ENCODE measurements at places on chromosomes 1 and 21.

DNA sequence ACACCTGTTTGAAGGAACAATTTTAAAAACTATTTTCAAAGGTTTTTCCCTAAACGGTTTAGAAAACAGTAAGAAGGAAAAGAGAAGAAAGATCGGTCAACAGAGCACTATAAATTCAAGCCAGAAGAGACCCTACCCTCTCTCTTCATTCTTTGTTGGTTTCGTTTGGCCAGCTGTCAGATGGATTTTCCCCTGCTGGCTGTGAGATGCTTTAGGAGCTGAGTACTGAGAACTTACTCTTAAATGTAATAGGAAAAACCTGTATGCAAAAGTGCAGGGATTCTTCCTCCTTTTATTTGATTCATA lies 1.3 kb upstream of the TXNIP start:
- DNase-seq = no peak

DNA sequence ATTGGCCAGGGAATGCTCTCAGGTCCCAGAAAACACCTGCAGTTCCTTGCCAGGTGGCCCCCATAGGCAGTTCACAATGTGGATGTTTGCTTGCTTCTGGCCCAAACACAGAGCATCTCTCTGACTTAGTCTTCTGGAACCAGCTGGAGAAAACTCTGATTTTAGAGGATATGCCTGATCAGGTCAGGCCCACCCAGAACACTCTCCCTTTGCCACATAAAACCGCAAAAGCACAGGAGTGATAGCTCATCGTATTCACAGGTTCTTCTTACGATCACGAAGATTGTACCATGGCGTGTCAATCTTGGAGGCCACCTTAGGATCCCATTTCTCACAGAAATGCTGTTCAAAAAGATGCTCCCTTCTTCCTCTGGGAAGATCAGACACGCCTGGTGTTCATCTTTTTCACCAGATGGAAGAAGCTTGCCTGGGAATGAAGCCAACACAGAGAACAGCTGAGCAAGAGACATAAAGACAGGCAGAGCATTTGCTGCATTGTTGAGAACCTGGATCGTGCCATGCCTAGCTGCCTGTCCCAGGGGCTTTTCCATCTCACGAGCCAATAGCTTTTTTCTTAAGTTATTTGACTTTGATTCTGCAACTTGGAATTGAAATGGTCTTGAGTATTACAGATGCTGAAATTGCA lies 11.6 kb upstream of the CD247 start:
- no peak for DNase-seq

DNA sequence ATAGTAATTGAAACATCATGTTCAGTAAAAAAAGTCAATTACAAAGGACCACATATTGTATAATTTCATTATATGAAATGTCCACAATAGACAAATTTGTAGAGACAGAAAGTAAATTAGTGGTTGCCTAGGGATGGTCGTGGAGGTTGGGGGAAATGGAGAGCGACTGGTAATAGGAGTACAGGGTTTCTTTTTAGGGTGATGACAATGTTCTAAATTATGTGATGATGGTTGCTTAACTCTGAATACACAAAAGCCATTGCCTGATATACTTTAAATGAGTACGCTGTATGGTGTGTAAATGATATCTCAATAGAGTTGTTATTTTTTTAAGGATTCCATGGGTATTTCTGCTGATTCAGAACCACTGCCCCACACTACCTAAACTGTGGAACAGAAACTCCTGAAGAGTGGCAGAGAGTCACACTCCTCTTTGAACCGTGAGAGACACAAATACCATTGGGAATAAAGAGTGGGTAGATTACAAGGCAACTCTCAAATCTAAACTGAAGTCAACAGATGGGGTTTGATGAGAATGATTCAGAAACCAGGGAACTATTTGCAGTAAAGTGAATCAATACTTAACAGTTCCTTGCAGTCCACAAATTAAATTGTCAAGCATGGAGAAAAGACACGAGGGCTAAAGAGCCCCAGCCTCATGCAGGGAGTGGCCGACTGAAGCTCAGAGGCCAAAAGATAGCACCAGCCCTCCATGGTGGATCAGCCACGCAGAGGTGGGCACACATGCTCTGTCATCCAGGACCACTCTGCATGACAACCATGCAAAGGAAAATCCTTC lies 118.0 kb downstream of the CAPN8 start:
- no peak for DNase-seq

DNA sequence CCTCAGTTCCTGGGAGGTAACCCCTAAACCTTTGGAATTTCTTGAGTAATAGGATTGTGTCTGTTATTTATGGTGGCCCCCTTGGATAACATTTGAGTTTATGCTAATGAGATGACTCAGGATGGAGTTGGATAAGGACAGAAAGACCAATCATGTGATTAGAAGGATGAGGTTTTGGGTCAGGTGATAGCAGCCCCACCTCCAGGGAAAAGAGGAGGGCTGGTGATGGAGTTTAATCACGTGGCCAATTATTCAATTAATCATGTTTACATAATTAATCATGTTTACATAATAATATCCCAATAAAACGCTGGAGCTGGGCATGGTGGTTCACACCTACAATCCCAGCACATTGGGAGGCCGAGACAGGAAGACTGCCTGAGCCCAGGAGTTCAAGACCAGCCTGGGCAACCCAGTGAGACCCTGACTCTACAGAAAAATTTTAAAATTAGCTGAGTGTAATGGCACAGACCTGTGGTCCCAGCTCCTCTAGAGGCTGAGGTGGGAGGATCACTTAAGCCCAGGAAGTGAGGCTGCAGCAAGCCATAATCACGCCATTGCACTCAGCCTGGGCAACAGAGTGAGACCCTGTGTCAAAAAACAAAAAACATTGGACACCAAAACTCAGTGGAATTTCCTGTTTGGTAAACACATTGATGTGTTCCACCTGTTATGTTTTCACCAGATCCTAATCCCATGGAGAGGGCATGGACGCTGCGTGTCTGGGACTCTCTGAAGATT lies 73.3 kb downstream of the NUP210L start:
- DNase-seq = no peak

- no peak for DNase-seq
Measured at GRCh38 chr21:29677326-29677725, 262.5 kb downstream of the GRIK1 start.

- no peak for DNase-seq
Measured at GRCh38 chr1:179323436-179323835, 29.8 kb downstream of the SOAT1 start.

GRCh38 chr1:47830641-47831333 lies 166.4 kb downstream of the TRABD2B start:
- DNase-seq = no peak

DNA sequence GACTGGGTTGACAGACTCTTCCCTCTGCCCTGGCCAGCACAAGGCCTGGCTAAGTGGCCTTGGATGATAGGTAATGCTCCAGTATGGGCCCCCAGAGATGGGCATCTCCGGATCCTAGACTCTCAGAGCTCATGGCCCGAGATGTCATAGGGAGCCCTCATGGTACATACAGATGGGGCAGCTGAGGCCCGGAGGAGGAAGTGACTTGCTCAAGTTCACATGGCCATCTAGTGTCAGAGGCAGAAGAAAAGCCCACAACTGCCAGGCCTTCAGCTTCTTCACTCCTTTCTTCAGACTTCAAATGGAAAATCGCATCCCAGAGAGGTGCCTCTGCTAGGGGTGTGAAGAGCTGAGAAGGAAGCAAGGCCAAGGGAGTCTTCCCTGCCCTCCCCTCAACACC lies 46.8 kb upstream of the SYNC start:
- DNase-seq = no peak

- no peak for DNase-seq
Measured at GRCh38 chr1:201717286-201717685, 111.7 kb upstream of the IPO9 start.

GRCh38 chr1:64505944-64506655 lies 36.2 kb downstream of the CACHD1 start:
- no peak for DNase-seq

DNA sequence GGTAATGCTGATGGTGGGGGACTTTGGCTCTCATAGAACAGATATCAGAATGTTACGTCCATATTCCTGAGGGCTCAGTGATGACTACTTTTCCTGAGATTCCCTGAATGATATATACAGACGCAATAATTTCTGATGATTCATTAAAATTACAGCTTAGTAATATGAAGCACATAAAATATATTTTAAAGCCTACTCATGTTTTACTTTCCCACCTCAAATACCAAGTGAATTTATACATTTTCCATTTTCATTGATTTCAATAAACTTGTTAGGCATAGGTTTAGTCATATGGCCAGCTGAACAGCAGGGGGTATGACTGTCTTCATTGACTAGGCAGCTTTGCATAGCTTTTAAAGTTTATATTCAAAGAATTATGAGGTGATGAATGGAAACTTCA lies 26.2 kb upstream of the PDC start:
- no peak for DNase-seq

- DNase-seq = no peak
Measured at GRCh38 chr21:43734928-43735229, 15.9 kb downstream of the PDXK start.

DNA sequence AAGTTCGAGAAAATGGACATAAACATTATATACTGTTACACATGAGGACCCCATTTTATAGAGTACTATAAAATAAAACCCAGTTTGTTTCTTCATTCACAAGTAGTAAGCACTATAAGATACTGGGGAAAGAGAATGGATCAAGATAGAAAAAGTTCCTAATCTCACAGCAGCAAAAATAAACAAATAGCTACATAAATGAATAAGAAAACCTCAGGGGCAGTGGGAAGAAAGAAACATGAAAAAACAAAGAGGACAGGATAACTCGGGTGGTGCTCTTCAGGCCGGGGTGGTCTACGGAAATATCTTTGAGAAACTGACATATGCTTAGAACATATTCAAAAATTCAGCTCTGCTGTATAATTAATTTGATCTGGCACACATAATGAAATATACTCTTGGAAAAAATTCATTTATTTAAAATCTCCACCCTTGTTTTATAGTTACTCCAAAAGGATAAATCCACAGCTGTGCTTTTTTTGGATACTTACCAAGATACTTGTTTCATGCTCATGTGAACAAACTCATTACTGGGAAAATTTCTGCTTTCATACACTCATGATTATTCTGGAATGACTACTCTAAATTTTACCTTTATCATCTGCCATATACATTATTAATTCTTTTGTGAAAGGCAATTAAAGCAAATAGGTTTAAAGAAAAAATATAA lies 20.0 kb downstream of the CEP170 start:
- DNase-seq = no peak

- DNase-seq = no peak
Measured at GRCh38 chr1:97920276-97920831, 480 bp downstream of the DPYD start.

GRCh38 chr1:25848531-25848930 lies 10.7 kb downstream of the AUNIP start:
- no peak for DNase-seq

DNA sequence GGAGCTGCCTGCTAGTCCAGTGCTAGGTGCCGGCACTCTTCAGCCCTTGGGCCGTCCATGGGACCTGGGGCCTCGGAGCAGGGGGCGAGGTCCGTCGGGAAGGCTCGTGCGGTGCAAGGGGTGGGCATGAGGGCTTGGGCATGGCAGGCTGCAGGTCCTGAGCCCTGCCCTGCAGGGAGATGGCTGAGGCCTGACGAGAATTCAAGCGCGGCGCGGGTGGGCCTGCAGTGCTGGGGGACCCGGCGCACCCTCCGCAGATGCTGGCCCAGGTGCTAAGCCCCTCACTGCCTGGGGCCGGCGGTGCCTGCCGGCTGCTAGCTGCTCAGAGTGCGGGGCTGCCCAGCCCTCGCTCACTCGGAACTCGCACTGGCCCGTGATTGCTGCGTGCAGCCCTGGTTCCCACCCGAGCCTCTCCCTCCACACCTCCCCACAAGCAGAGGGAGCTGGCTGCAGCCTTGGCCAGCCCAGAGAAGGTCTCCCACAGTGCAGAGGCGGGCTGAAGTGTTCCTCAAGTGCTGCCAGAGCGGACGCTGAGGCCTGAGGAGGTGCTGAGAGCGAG lies 467.0 kb downstream of the AGBL4 start:
- no peak for DNase-seq

- DNase-seq = no peak
Measured at GRCh38 chr1:157133426-157133825, 4.8 kb downstream of the ETV3 start.

DNA sequence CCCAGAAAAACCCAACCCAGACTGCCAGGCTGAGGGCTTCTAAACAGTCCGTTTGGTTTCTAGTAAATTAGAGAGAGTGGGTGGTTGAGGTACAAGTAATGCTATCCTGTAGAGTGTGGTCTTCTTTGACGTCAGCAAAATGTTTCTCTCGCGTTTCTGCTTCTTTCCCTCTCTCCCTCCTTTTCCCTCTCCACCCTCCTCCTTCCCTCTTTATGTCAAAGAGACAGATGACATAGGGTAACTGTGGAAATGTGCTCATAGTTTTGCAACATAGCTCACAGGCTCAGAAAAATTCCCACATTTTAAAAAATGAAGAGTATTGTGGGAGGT lies 158.3 kb downstream of the TOMM20 start:
- DNase-seq = no peak

DNA sequence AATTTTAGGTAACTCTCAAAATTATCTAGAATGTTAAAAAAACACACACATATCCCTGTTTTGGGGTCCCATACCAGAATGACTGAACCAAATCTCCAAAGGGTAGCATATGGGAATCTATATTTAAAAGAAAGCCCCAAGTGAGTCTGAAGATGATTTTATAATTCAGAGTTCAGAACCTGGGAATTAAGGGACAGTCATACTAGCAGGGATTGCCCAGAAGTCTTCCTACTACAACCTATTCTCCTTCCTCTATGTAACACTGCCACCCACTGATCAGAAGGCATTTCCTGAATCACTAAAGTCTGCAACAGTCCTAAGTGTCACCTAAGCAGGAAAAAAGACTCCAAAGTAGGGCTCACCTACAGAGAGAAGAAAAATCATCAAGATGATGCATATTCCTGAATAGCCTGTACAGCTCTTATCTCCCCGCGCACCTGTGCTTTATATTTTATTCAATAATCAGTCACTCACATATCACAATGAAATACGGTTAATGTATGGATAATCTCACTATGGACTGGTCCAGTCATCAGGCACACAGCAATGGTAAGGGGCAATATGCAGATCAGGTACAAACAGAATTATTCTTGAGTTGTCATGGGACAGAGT lies 4.9 kb downstream of the RGS1 start:
- DNase-seq = no peak

DNA sequence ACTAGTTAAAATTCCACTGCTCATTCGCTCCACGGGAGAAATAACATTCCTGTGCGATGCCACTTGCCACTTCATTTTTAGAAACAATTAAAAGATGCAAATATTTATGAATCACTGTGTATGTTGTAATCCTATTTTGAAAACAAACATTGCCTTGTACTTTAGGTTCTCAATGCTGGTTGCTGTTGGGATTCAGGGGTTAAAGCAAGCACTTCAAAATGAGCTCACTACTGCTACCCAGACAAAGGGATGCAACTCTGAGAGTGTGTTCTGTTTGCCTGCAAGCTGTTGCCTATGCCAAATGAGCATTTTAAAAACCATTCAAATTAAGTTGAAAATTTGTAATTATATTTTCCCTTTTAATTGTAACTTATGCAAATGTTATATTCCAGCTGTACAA lies 87.5 kb downstream of the RWDD3 start:
- DNase-seq = no peak

GRCh38 chr1:11238311-11238710 lies 24.0 kb downstream of the MTOR start:
- DNase-seq = no peak

GRCh38 chr1:243693800-243694199 lies 156.2 kb downstream of the AKT3 start:
- DNase-seq = no peak

- no peak for DNase-seq
Measured at GRCh38 chr1:193700710-193701355, 514.4 kb upstream of the B3GALT2 start.

- DNase-seq = peak; percentile 15
Measured at GRCh38 chr1:244163861-244164510, 112.9 kb downstream of the ZBTB18 start.

Measured in bone marrow (tissue), 2 donors.